Naive thymus-derived CD8-positive, alpha-beta T cell (primary cell): ENCODE measurements at places on chromosomes 7 and 10.

DNA sequence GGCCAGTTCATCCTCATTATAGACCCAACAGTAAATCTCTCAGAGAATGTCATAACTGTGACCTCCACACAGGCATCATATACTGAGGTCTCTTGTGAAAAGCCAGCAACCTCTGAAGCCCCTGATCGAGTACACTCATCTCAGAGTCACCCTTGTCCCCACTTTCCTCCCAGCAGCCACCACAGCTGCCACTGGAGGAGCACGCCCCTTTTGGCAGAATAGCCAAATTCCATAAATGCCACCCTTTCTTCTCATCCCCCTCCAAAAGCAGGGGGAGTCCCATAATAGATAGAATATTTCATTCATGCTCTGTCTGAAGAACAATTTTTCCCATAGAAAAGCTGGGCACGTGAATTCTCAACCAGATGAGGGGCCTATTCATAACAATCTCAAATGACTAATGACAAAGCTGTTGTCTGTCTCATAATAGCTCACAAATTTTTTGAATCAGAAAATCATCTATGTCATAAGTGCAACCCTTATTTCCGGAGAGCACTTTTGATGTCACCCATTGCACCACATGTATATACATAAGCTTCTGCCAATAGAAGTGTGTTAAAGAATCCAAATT, 47.4 kb downstream of the SGMS1 start:
- DNase-seq: no peak

- DNase-seq: no peak
Observed at GRCh38 chr7:148862481-148862880, 21.6 kb downstream of the EZH2 start.

GRCh38 chr10:73262880-73263555, 10.6 kb upstream of the MRPS16 start:
- DNase-seq: no peak

DNA sequence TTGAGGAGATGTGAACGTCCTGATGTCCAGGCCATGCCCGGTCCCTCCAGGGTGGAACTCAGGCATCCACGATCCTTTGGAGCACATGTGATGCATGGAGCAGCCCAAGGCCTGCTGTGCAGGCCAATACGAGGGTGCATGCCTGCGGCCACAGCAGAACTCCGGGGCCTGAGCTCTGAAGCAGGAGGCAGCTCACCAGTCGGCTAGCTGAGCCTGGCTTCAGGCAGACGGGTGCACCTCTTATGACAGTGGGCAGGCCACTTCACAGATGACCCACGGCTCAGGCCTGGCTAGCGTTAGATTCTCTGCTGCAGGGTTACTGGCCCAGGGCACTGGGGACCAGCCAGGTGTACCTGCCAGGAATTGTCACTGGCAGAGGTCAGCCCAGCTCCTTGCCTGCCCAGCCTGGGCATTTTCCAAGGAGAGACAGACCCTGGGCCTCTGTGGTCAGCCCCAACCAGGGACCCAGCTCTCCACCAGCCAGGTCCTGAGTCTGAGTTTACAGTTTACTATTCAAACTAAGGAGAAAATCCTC, 29.6 kb upstream of the INPP5A start:
- DNase-seq: no peak

DNA sequence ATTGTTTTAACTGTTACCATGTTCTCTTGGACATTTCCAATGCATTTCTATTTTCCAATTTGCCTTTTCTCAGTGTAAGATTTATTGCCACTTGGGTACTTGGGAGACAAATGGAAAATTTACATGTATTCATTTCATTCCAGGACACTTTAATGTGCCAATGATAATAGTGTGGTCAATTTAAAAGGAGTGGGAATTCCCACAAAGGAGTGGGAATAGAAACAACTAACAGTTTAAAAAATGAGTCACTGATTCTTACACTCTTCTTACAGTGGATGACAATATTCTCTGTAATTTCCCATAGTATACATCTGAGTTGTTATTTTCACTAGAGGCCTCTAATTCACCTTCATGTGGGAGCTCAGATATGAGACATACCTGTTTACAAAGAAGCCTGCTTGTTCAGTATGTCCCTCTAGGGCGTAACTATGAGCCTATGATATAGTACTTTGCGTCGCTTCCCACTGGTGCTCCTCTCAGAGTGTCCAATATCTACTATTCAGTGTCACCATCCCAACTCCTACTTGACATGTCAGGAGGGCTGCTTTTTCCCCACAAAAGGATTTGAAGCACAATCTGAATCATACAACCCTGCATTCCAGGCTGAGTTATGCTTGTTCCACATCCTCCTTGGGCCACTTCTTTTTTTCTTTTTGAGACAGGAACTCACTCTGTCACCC, 301.3 kb downstream of the PHTF2 start:
- no peak for DNase-seq

DNA sequence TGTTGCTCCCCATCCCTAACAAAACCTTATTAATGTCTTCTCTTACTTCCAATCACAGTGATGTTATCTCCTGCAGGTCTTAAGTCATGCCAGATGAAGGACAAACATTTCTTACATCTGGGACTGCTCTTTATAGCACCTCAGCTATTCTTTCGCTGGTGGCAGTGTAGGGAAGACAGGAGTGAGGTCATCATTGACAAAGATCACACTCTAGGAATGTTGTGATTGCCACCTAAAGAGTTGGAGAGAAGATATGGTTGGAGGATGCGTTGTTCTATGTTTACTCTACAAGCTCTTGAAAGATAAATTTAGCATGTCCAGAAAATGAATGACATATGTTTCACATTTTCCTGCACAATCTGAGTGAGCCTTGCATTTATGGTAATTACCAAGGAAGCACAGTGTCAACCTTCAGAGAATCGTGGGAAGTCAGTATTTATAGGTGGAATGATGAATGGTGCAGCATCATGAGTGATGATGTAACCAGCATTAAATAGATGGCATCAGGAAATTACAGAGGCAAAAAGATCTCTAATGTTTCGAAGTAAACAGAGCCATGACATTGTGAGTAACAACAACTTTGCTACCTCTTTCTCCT, 188.1 kb upstream of the STEAP1 start:
- DNase-seq: no peak

GRCh38 chr10:90470966-90471365, 386.9 kb downstream of the HTR7 start:
- no peak for DNase-seq

- no peak for DNase-seq
Observed at GRCh38 chr7:1418505-1419309, 40.6 kb downstream of the MICALL2 start.

GRCh38 chr10:123865350-123865749, 26.3 kb downstream of the CPXM2 start:
- no peak for DNase-seq

DNA sequence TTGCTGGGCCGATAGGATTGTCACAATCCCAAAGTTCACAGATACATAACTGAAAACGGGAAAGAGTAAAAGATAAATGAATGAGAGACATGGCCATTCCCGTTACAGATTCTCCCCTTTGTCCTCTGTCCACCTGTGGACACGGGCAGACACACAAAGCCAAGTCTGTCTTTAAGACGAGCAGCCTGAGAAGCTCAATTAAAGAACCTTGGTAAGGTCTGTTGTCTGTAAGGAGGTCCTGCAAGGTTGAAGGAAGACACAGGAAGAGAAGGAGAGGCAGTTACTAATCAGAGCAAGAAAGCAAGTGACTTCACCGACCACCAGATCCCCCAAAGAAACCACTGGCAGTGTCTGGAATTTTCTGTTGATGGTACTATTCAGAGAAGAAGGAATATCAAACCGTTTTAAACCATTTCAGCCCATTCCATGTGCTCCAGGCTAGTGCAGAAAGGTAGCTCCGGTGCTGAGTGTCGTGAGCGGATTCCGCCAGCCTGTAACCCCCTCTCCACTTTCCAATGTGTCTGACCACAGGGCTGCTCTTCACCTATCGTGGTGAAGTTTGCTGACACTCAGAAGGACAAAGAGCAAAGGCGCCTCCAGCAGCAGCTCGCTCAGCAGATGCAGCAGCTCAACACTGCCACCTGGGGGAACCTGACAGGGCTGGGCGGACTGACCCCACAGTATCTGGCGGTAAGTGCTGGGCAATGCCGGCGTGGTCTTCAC, 252.6 kb downstream of the CELF2 start:
- peak; percentile 58 for DNase-seq

GRCh38 chr7:29892231-29892630, 85.9 kb downstream of the WIPF3 start:
- no peak for DNase-seq

DNA sequence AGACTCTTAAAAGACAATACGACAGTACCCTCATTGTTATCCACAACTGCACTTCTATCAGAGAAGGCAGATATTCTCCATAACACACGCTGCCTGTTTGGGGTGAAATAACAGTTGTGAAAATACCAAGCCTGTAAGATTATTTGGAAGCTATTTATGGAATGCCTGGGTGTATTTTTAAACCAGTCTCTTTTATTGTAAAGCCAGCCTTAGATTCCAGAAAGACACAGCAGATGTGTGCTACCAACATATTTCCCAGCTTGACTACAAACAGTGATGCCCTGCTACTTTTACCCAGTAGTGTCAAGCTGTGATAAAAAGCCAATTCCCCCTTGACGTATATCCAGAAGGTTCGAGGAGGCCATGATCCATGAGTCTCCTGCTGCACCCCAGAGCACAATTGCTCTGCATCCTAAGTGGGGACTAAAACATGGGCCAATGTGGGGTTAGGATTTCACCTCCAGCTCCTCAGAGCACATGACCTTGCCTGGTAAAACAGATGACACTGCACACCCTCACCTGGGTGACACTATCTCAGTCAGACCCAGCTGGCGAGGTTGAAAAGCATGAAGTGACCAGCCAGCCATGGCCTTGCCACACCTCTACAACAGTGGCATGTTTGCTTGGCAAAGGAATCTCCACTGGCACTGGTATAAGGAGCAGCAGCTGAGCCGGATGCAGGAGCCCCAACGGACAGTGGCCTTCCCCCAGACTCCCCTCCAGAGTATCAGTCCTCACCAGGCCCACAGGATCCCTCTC, 62.2 kb downstream of the GFRA1 start:
- no peak for DNase-seq

DNA sequence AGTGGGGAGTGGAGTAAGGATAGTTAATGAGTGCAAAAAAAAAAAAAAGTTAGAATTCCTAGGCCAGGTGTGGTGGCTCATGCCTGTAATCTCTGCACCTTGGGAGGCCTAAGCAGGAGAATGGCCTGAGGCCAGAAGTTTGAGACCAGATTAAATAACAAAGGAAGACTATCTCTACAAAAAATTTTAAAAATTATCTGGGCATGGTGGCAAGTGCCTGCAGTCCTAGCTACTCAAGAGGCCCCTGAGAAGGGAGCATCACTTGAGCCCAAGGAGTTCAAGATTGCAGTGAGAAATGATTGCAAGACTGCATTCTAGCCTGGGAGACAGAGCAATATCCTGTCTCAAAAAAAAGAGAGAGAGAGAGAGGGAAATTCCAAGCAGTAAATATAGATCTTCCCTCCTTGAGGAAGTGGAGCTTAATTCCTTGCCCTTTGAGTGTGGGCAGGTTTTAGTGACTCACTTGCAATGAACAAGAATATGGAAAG, 19.5 kb upstream of the CSTF2T start:
- no peak for DNase-seq

DNA sequence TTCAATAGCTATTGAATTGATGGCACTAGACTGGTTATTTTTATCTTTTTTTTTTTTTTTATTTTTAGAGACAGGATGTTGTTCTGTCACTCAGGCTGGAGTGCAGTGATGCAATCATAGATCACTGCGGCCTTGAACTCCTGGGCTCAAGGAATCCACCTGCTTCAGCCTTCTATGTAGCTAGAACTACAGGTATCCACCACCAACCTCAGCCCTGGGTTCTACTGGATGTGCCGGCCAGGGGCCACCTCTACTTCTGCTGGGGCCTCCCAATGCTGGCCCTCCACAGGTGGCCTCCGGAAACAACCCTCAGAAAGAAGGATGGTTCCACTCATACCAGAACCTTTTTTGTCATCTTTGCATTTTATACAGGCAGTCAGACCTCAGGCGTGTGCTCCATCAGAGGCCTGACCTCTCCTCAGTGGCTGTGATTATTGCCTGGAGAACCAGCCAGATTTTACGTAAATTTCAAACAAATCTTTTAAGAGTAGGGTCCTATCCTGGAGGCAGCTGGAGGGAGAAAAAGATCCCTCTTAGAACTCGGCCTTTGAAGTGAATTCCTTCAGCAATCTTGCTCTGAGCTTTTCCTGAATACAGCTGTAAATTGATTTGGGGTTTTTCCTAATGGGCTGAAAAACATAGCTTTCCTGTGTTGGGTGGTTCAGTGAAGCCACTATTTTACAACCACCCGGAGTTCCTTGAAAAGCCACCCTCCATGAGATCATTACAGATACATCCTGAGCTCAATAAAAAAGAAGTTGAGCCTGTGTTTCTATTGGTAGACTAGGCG, 110.0 kb downstream of the SPAG6 start:
- no peak for DNase-seq

DNA sequence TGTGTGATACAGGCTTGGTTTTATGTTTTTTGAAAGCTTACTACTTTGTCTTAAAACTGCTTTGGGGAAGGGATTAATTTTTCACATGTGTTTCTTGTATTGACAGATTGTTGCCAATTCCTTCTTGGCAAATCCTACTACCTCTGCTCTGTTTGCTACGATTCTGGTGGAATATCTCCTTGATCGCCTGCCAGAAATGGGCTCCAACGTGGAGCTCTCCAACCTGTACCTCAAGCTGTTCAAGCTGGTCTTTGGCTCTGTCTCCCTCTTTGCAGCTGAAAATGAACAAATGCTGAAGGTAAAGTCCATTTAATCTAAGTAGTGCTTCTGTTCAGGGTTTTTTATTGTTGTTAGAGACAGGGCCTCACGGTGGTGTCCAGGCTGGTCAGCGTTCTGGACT, 33.6 kb downstream of the TRRAP start:
- DNase-seq: no peak

GRCh38 chr7:143519411-143520131, 41.9 kb downstream of the TAS2R41 start:
- no peak for DNase-seq

GRCh38 chr10:32056136-32057035, at the start of gene KIF5B:
Gene KIF5B (minus strand): TSS chr10:32056425. CDS start chr10:32055973, 452 bp downstream.
- DNase-seq: peak; percentile 79

DNA sequence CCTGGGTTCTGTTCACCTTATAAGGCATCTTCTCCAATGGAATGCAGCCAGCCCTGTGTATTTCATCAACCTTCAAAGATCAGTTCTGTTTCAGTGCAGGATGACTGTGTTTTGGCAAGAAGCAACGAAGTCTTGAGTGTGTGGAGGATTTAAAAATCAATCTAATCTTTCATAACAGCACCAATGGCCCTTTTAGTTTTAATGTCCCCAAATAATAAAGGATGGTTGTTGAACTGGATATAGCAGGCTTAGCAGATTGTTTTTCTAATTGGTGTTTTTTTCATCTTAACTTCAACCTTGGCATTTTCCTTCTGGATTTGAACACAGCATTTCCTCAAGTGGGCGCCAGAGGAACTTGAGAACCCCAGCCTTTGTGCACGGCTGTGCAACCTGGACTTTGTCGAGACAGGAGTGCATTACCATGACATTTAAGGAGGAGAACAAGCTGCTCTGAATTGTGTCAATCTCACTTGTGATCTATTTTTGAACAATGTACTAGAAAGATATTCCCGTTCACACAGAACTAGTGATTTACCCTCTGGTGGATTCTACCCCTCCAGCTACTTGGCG, 313.3 kb upstream of the AKR1E2 start:
- no peak for DNase-seq
